ENCODE measurements at places on chromosomes 3 and 15.

DNA sequence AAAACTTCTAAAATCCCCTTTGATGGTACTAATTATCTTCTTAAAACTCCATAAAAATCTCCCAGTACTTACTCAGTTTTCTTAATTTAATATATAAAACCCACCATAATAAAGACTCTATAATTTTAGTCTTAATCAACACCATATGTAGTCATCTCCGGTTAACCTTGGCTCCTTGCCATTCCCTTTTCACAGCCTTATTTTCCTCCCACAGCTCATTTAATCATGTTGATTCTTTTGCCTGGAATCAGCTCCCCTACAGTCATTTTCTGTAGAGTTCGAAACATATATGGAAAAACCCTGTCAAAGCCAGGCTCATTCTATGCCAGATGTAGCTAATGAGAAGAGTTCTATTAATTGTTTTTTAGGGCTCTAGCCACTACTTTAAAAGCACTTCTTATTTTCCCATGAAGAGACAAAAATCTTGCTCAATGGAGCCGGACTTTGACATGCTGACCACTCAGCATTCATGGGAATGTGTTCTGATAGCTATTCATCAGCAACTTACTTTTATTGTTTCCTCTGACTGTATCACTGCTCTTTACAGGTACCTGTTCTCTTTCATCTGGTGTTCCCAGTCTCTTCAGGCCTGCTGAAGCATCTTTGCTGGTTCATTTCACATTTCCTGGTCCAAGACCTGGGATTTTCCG lies 573.4 kb downstream of the NAALADL2 start:
- DNase-seq: no peak

DNA sequence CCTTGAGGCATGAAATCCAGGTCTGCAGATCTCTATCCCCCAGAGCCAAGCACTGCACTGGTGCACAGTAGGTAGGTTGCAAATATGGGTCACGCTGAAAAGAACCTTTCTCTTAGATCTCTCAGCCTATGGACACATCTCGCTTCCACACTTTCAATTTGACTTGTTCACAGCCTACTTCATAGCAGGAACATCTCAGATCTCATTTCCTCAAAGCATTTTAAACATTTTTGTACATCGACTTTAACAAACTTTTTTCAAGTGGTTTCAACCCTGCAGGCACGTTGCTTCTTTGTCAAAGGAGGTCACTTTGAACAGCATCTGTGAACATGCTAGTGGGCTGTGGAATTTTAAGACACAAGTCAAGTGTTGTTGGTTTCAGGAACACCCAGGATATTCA lies 76.0 kb downstream of the SLC12A8 start:
- no peak for DNase-seq

- no peak for DNase-seq
These were observed 130.5 kb downstream of the KLF13 start for GRCh38 chr15:31457161-31457560.

DNA sequence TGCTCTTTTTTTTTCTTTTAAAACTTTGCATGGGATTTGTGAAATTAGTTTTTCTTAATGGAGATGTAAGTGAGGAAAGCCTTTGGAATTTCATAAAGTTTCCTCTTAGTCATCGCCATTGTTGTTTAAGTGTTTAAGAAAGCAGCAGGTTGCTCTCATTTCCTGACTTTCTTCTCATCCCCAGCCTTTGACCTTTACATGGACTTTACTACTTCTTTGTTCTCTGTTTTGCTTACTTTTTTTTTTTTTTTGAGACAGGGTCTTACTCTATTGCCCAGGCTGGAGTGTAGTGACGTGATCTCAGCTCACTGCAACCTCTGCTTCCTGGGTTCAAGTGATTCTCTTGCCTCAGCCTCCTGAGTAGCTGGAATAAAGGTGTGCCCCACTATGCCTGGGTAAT lies 38.6 kb downstream of the FBXL2 start:
- no peak for DNase-seq

DNA sequence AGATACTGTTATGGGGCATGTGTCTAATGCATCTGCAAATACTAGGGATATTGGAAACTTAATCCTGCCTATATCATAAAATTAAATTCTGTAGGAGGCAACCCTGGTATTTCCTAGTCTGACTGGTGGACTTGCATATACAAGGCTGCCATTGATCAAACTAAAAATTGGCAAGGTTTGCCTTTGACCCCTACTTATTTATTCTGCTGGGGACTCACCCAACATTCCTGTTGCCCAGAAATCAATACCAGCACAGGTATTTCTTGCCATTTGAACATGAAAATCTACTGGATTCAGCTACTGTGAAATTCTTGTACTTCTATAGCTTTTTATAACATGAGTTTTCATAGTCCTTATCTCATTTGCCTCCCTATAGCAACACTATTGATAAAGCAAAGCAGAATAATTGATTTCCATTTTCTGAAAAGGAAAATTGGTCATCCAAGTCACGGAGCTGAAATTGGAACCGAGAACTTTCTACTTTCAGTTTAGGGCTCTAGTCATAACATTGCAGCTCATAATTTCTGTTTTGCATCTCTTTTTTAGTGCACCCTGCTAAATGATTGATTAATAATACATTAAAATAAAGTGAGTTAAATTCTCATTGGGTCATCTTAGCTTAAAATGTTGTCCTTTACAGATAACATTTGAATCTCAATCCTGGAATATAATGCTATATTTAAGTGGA lies 365.2 kb downstream of the MFSD1 start:
- DNase-seq: no peak

DNA sequence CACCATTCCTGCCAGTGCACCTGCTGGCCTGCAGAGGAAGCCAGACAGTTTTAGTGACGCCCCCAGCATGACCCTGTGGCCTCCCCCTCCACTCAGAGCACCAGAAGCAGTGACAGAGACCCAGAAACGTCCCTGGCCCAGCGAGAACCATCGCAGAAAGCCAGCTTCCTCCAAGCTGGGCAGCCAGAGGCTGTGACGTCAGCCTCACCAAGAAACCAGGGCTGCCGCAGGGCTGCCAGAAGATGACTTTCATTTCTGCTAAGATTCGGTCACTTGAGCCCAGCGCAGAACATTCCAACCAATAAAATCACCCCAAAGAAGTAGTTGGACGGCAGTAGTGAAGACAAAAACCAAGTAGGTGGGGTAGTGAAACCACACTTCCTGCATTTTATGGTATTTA lies 29.6 kb upstream of the RPL32 start:
- DNase-seq: no peak

DNA sequence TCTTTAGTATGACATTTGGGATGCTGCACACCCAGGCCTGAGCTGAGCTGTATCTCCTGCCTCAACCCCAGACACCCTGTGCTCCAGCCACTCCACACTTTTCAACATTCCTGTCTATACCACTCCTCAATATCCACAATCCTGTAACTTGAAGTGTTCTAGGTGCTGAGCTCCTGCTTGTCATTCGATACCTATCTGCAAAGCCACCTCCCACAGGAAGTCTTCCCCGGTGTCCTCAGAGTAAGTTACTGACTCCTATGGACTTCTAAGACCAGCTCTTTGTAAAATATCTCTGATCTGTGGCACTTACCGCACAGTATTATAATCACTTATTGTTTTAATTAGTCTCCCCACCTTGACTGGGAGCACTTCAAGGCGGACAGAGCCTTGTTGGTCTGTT lies 1.2 kb upstream of the CAV3 start:
- no peak for DNase-seq

DNA sequence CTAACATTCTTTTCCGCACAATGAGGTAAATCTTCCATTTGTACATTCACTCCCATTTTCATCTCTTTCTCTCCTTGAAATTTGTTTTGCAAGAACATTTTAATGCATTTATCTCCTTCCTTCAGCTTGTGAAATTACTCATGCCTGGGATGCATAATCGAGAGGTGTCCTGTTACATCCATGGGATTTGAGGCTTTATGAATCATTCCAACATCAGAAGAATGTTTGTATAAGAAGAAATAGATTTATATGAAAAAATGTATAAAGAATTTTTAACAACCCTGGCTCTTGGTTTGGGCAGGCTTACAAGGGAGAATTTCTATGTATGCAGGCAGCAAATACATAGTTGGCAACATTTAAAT lies 93.2 kb upstream of the MBNL1 start:
- DNase-seq: no peak

- DNase-seq: no peak
These were observed 93.2 kb upstream of the CCDC80 start for GRCh38 chr3:112734171-112734570.
